Activated naive CD8-positive, alpha-beta T cell treated with anti-CD3 and anti-CD28 coated beads, Interleukin-2, amount 50 U/mL, for 24 hours (primary cell): ENCODE measurements at places on chromosomes 4 and X.

- no peak overlapping the region for H3K4me3 ChIP-seq
- no peaks in the 10 kb centered on the region for H3K36me3 ChIP-seq
- H3K4me1 ChIP-seq = no peaks in the 10 kb centered on the region
- no peak overlapping the region for H3K27ac ChIP-seq
- DNase-seq = no peak
These were observed 795.4 kb upstream of the MAGEB2 start for GRCh38 chrX:29419774-29420553.

- H3K27ac ChIP-seq = no peak overlapping the region
- no peaks in the 10 kb centered on the region for H3K4me1 ChIP-seq
- DNase-seq = no peak
- H3K4me3 ChIP-seq = no peak overlapping the region
- no peaks in the 10 kb centered on the region for H3K36me3 ChIP-seq
- no peaks in the 10 kb centered on the region for H3K27me3 ChIP-seq
These were observed 39.3 kb downstream of the GRIA3 start for GRCh38 chrX:123223409-123223808.

GRCh38 chr4:16161851-16162408, 64.3 kb downstream of the TAPT1 start:
- peaks cover 2% of the 10 kb centered on the region for H3K4me1 ChIP-seq
- no peak for DNase-seq
- H3K27ac ChIP-seq = no peak overlapping the region
- H3K27me3 ChIP-seq = no peaks in the 10 kb centered on the region

DNA sequence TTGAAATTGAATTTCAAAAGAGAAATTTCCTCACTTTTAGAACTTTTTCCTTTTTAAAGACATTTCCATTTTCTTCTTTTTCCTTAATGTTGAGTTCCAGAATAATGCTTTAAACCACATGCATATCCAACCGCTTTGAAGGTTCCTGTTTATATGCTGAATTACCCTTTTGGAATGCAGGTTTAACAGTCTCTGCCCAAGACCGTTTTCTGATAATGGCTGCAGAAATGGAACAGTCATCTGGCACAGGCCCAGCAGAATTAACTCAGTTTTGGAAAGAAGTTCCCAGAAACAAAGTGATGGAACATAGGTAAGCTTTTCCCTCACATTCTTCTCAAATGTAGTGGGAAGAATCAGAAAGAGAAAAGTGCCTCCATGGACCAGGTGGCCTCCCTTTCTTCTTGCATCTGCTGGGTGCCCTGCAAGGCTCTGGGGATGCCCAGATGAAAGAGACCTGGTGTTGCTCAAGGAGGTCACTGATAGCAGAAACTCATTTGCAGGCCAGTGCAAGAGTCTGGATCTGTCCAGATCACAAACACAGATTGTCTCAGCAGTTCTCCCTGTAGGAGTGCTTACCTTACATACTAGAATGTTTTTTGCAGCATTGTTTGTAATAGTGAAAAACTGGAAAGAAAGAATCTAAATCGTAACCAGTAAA, 42.9 kb downstream of the MOSPD2 start:
- no peaks in the 10 kb centered on the region for H3K4me1 ChIP-seq
- H3K36me3 ChIP-seq = peaks cover 12% of the 10 kb centered on the region
- DNase-seq = no peak
- no peak overlapping the region for H3K4me3 ChIP-seq
- no peak overlapping the region for H3K27ac ChIP-seq

GRCh38 chrX:72126048-72126415, 5.7 kb downstream of the RTL5 start:
- no peak overlapping the region for H3K4me3 ChIP-seq
- H3K36me3 ChIP-seq = no peaks in the 10 kb centered on the region
- peaks cover 33% of the 10 kb centered on the region for H3K27me3 ChIP-seq
- no peak overlapping the region for H3K27ac ChIP-seq

DNA sequence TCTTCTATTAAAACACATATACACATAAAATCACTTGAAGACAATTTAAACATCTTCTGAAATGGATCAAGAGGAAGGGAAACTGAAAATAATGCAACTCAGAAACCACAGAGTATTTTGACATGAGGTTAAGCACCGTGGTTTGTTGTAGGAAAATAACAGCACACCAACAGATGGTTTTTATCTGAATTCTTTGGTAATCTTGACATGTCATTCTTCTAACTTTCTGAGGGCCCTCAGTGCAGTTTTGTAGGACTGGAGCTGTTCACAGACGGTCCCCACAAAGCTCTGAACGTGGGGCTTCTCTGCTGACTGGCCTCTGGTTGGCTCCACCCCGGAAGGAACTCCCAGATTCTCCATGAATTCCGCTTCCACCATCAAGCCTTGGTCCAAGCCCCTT, 16.0 kb upstream of the TLR8 start:
- DNase-seq = no peak
- H3K27me3 ChIP-seq = no peaks in the 10 kb centered on the region
- H3K36me3 ChIP-seq = no peaks in the 10 kb centered on the region
- peaks cover 47% of the 10 kb centered on the region for H3K4me1 ChIP-seq

GRCh38 chrX:4674028-4674782, 960.8 kb upstream of the PRKX start:
- H3K27ac ChIP-seq = no peak overlapping the region
- H3K4me3 ChIP-seq = no peak overlapping the region
- DNase-seq = no peak
- H3K4me1 ChIP-seq = no peaks in the 10 kb centered on the region

- H3K36me3 ChIP-seq = no peaks in the 10 kb centered on the region
- H3K27ac ChIP-seq = no peak overlapping the region
- H3K4me3 ChIP-seq = no peak overlapping the region
- peaks cover 7% of the 10 kb centered on the region for H3K27me3 ChIP-seq
These were observed 10.3 kb downstream of the MAOA start for GRCh38 chrX:43666311-43666912.

DNA sequence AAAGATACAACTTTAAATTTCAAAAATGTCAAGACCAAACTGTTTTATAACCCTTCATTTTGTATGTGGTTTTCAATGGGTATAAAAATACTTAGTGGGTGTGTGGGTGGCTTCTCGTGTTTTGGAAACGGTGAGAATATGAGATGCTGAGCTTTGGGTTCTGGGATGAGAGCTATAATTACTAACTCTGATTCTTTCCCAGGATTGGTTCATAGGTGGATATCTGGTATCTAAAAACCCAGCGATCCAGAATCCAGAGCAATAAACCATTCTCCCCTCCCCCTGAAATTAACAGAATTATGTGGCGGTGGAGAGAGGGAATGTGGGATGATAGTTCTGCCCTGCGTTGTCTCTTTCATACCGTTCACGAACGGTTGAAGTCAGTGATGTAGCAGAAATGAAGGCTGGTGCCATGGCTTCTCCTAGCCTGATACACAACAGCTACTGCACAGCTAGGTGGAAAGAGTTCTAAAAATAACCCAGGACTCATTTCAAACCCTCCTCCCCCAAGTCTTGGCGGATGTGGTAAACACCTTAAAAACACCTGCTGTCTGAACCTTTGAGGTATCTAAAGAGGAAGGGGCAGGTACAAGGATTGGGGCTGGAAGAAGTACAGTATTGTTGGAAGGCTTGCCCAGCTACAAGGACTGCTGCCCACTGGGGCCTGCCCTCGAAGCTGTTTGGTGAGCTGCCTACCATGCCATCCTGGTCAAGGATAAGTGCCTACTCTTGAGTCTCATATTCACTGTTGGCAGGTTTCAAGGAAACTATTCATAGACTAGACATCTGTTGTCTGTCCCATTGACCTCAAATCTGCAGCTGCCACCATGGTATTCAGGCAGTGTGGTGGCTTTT, 44.5 kb downstream of the SEPTIN11 start:
- H3K27me3 ChIP-seq = no peaks in the 10 kb centered on the region
- DNase-seq = peak; percentile 27
- H3K4me3 ChIP-seq = peak overlapping the region; percentile 53

DNA sequence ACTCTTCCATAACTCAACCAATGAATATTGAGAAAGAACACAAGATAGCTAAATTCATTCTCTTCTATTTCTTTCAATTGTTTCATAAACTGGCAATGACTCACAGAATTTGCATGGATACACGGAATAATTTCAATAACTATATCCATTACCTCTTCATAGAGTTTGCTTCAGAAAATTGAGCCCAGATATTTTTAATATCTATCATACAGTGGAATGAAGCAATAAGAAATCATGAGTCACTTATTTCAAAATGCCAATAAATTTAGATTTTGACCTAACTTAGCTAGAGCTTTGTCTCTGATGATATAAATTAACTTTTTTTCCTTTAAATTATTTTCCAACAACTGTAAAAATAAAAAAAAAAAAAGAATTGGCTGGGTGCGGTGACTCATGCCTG, 22.2 kb upstream of the MANBA start:
- no peaks in the 10 kb centered on the region for H3K27me3 ChIP-seq
- H3K36me3 ChIP-seq = no peaks in the 10 kb centered on the region
- H3K4me1 ChIP-seq = peaks cover 9% of the 10 kb centered on the region

DNA sequence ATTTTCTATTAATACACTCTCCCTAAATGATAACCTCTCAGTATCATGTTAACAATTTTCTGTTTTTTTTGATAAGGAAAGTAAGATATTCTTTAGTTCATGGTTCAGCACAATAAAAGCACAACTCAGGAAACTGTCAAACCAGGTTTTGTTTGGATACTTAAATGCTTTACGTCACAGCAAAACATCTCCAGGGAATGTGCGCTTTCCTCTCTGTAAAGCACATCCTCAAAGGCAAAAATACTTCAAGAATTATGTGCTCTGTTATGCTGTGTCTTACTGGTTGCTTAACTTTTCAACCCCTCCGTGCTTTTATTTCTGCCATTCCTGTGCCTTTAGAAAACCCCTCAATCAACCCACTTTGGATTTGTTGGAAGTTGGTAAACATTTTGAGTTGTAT, 27.8 kb downstream of the SNX25 start:
- DNase-seq = no peak
- H3K4me1 ChIP-seq = peaks cover 16% of the 10 kb centered on the region
- H3K27ac ChIP-seq = no peak overlapping the region
